ENCODE measurements at places on chromosomes 16 and 17. TPM values are rescaled to one million over a fixed set of nuclear protein-coding genes. Genes with fewer than 3 reads are reported as not detected.

Gene MYH1
- total RNA-seq, result not detected

DNA sequence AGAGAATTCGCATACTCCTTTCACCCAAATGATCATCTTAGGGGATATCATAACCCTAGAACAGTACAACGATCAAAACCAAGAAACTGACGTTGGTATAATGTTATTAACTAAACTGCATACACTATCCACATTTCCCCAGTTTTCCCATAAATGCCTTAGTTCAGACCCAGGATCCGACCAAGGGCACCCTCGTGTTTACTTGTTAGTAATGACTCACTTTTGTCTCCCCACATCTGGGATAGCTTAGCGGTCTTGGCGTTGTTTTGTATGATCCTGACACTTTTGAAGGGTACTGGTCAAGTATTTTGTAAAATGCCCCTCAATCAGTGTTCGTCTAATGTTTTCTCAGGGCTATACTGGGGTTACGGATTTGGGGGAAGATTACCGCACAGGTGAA lies 8.0 kb downstream of the HS3ST3A1 start:
- DNase-seq, result no peak

GRCh38 chr17:48433896-48434295 lies 3.9 kb upstream of the SKAP1 start:
- DNase-seq, result no peak

GRCh38 chr16:6048017-6048416 lies 950.4 kb upstream of the EEF2KMT start:
- no peak for DNase-seq

Gene BRD7
- 105 TPM for total RNA-seq

DNA sequence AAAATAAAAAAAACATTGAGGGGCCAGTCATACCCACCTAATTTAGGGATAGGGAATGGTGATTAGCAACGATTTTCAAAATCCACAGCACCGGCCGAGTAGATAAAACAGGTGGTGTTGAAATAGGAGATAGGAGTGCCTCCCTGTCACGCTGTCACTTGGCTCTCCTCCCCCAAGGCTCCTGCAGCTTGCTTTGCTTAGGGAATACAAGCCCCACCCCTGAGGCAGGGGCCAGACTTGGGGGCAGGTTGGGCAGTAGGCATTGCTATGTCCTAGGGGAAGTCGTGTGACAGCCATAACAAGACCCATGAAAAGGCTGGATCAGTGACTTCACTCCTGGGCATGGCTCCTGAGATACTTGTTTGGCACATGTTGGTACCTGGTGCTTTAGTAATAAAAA lies 25.8 kb downstream of the POLR2A start:
- no peak for DNase-seq

DNA sequence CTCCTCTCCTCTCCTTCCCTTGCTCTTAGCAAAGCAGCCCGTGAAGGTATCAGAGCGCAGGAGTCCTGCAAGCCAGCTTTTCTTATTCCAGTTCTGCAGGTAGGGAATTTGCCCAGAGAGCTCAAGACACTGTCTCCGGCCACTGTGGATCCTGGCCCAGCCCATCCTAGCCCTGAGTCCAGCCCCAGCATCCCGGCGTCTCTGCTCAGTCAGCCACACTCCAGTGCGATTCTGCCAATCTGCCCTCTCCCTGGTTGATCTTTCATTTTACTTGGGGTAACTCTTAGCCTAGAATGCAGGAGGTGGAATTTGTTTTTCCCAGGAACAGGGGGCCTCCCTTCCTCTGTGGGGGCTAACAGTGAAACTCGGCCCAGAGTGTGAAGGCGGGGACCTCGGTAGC lies 176.9 kb upstream of the GSE1 start:
- DNase-seq, result no peak

Gene CD300LF
- not detected for total RNA-seq

Measured in OCI-LY7 (cell line).